ENCODE measurements at places on chromosomes 3 and 15.
A peak's percentile ranks its signal among the peaks of the same experiment; 100 is the strongest.

DNA sequence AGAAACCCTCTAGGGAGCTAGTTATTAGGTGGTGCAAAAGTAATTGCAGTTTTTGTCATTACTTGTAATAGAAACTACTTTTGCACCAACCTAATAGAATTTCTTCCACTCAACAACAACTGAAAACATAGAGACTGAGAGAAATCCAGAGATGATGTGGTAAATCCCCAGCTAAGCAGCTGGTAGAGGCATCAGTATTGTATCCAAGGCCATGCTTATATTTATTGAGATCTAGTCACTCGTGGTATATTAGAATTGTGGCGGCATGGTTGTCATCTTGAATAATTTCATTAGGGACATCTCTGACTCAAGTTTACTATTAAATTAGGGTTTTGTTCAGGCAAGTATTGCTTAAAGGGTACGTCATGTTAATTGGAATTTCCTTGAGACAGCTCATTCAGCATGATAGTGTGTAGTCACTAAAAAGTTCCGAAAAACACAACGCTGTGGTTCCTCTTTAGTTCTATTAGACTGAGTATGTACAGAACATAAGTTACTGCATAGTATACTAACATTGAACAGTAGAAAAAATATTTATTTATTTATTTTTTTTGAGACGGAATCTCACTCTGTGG is 35.3 kb downstream of the PAK2 start:
- no peaks in the 10 kb centered on the region for H3K27me3 ChIP-seq
- H3K4me3 ChIP-seq = no peak overlapping the region
- H3K36me3 ChIP-seq = no peaks in the 10 kb centered on the region

- DNase-seq = no peak
- peak overlapping the region; percentile 84 for H3K4me3 ChIP-seq
- peaks cover 52% of the 10 kb centered on the region for H3K36me3 ChIP-seq
Observed at GRCh38 chr3:49017229-49017970, 980 bp downstream of the DALRD3 start.

DNA sequence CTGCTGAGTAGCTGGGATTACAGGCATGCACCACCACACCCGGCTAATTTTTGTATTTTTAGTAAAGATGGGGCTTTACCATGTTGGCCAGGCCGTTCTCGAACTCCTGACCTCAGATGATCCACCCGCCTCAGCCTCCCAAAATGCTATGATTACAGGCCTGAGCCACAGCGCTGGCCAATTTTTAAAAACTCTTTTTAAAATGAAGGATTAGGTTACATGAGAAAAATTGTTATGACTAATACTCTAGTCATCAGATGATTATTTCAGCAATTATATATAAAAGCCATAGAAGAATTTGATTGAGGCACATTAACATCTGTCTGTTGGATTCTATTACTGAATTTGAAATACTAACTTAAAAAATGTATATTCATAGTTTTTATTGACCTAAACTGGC is 134.1 kb upstream of the MNS1 start:
- no peak overlapping the region for H3K4me3 ChIP-seq
- H3K27me3 ChIP-seq = no peaks in the 10 kb centered on the region
- H3K4me1 ChIP-seq = no peaks in the 10 kb centered on the region

DNA sequence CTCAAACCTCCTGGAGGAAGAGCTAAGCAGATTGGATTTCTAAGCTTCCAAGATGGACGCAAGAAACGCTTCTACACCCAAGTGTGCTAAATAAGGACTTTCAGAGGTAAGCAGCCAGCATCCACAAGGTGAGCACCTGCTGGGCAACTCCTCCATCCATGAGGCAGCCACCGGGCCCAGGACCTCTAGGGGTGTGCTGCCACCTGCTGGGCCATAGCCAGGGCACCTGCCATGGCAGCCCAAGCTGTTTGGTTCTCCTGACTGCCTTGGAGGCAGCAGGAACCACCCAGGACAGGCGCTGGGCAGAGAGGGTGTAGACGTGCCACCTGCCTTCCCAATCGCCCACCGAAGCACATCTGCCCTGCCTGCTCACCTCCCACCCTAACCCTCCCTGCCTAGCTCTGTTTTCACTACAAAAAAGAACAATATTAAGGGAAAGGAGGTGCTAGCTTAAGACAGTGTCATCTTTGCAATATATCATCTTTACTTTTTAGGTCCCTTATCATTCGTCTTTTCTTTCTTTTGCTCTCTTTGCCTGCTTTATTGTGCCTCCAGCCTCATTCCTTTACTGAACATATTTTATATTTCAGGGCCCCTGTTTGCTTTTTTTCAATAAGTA is 12.9 kb downstream of the C15orf62 start:
- peaks cover 26% of the 10 kb centered on the region for H3K36me3 ChIP-seq
- DNase-seq = peak; percentile 77
- no peak overlapping the region for H3K4me3 ChIP-seq
- H3K27me3 ChIP-seq = no peaks in the 10 kb centered on the region
- H3K27ac ChIP-seq = no peak overlapping the region

DNA sequence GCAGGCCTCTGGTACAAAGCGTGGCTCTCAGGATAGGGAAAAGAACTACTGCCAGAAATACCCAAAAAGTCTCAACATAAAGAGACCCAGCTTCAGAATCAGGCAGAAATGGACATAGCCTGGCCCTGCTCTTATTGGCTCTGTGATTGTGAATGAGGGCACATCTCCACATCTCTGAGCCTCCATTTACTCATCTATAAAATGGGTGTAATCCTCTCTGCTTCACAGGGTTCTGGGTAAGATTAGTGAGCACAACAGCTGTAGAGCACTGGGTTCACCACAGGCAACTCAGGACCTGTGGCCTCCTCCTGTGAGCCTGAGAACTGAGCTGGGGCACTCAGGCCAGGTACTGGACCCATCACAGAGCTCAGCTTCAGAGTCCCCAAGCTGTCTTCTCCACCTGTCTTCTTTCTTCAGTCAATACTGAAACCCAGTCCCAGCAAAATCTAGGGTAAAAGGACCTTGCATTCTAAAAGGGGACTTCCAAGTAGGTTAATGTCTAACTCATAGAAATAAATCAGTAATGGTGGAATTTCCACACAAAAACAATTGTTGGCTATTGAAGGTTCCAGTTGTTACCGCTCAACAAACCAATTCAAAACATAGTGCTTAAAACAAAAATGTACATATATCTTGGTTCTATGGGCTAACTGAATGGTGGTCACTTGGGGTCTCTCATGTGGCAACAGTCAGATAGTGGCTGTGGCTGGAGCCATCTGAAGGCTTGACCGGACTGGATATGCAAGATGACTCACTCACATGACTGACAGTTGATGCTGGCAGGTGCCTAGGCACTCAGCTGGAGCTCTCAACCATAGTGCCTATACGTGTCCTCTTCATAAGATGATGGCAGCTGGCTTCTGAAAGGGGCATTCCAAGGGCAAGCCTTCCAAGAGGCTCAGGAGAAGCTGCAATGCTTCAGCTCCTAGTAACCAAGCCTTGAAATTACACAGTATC is 47.3 kb downstream of the TRIM42 start:
- no peaks in the 10 kb centered on the region for H3K4me1 ChIP-seq
- H3K27me3 ChIP-seq = no peaks in the 10 kb centered on the region
- H3K36me3 ChIP-seq = no peaks in the 10 kb centered on the region
- H3K27ac ChIP-seq = no peak overlapping the region

GRCh38 chr3:186732169-186732766 is 15.1 kb downstream of the KNG1 start:
- no peak overlapping the region for H3K27ac ChIP-seq
- no peaks in the 10 kb centered on the region for H3K36me3 ChIP-seq
- H3K27me3 ChIP-seq = no peaks in the 10 kb centered on the region
- H3K4me1 ChIP-seq = no peaks in the 10 kb centered on the region
- no peak for DNase-seq

GRCh38 chr15:38517312-38517975 is 47.2 kb downstream of the RASGRP1 start:
- H3K27me3 ChIP-seq = no peaks in the 10 kb centered on the region
- H3K4me1 ChIP-seq = peaks cover 4% of the 10 kb centered on the region

DNA sequence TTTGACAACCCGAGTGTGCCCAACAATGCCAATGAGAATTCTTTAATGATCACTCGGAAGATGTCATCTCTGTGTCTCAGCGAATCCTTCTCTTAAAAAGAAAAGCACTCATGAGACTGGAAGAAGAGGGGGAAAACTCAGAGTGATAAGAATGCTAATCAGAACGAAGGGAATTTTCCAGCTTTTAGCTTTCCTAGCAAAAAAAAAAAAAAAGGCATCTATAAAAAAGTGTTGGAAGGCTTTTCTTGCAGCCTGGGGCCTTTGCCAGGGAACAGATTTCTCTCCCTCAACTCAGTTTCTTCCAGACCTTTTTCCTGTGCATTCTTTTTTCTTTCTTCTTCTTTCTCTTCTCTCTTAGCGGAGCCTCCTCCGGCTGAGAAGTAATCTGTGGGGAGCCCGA is 80.5 kb upstream of the NEO1 start:
- peaks cover 3% of the 10 kb centered on the region for H3K27me3 ChIP-seq
- H3K36me3 ChIP-seq = no peaks in the 10 kb centered on the region
- DNase-seq = no peak
- no peak overlapping the region for H3K4me3 ChIP-seq

GRCh38 chr15:71730277-71731144 is 79.8 kb upstream of the NR2E3 start:
- H3K4me1 ChIP-seq = no peaks in the 10 kb centered on the region
- no peak overlapping the region for H3K4me3 ChIP-seq
- H3K36me3 ChIP-seq = no peaks in the 10 kb centered on the region
- H3K27ac ChIP-seq = no peak overlapping the region

- no peak for DNase-seq
- no peaks in the 10 kb centered on the region for H3K27me3 ChIP-seq
- no peaks in the 10 kb centered on the region for H3K4me1 ChIP-seq
- H3K36me3 ChIP-seq = no peaks in the 10 kb centered on the region
- no peak overlapping the region for H3K4me3 ChIP-seq
Observed at GRCh38 chr3:192022412-192022811, 561.4 kb downstream of the PYDC2 start.

- no peaks in the 10 kb centered on the region for H3K27me3 ChIP-seq
- no peak for DNase-seq
- peaks cover 1% of the 10 kb centered on the region for H3K36me3 ChIP-seq
- no peak overlapping the region for H3K4me3 ChIP-seq
Observed at GRCh38 chr15:25785641-25786025, 77.5 kb downstream of the ATP10A start.

- no peaks in the 10 kb centered on the region for H3K36me3 ChIP-seq
- no peaks in the 10 kb centered on the region for H3K27me3 ChIP-seq
- no peaks in the 10 kb centered on the region for H3K4me1 ChIP-seq
Observed at GRCh38 chr3:194750491-194750828, 64.8 kb downstream of the FAM43A start.
